ENCODE measurements at places on chromosomes 3 and 15. TPM values are rescaled to one million over a fixed set of nuclear protein-coding genes. Genes with fewer than 3 reads are reported as not detected.

ZBED2 gene
- total RNA-seq, result 0.72 TPM

- DNase-seq, result peak; percentile 50
Measured at GRCh38 chr15:39887832-39888231, 32.2 kb downstream of the GPR176 start.

GHSR gene
- not detected for total RNA-seq

GRCh38 chr3:14317057-14317553, 85.3 kb upstream of the SLC6A6 start:
- DNase-seq, result no peak

SI gene
- total RNA-seq, result not detected

- DNase-seq, result no peak
Measured at GRCh38 chr15:48577469-48577868, 68.0 kb downstream of the FBN1 start.

DNA sequence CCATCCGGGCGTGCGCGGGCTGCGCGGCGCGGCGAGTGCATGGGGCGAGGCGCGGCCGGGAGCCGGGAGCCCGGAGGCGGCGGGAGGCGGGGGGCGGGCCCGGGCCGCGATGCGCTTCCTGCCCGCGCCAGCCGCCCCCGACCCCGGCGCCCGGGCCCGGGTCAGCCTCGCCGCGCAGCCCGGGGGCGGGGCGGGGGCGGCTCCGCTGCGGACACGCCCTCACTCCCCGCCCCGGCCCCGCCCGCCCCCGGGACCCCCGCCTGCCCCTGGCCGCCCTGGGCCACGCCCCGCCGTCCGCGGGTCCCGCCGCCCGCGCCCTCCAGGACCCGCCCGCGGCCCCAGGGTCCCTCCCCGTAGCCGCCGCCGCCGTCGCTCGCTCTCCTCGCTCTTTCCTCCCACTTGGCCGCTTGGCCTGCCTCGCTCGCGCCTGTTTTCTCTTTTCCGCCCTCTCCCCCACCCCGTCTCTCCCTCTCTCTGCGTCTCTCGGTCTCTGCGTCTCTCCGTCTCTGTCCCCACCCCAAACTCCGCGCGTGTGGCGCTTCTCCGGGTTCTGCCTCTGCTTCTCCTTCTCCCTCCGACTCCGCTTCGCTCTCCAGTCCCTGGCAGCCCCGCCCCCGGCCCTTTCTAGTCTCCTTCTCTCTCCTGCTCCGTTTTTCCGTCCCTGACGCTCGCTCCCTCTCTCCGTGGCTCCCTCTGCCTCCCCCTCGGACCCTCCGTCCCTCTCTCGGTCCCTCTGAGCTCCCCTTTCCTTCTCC, at the start of gene PLXND1:
Gene PLXND1, minus strand, starts transcription at position 41 of the 755 bp plus-strand sequence. Its CDS starts 37 bp downstream, at position 4.
- peak; percentile 39 for DNase-seq

All from IMR-90 (cell line).